ENCODE measurements at places on chromosomes 6 and 20.

GRCh38 chr6:68638230-68638900, 3.3 kb downstream of the ADGRB3 start:
- DNase-seq, result no peak

- no peak for DNase-seq
Observed at GRCh38 chr6:163525926-163526325, 111.4 kb downstream of the QKI start.

GRCh38 chr6:21100991-21101390, 492.6 kb upstream of the SOX4 start:
- DNase-seq, result no peak

GRCh38 chr20:57148263-57148662, 118.2 kb downstream of the BMP7 start:
- no peak for DNase-seq

GRCh38 chr6:169174516-169175359, 78.9 kb downstream of the THBS2 start:
- no peak for DNase-seq

GRCh38 chr6:31091680-31092079, 20.7 kb downstream of the C6orf15 start:
- DNase-seq, result no peak

- DNase-seq, result no peak
Observed at GRCh38 chr6:50021894-50022293, at the start of gene DEFB110. Gene DEFB110, minus strand, starts transcription at chr6:50021994. Its CDS starts 59 bp downstream, at chr6:50021935.

DNA sequence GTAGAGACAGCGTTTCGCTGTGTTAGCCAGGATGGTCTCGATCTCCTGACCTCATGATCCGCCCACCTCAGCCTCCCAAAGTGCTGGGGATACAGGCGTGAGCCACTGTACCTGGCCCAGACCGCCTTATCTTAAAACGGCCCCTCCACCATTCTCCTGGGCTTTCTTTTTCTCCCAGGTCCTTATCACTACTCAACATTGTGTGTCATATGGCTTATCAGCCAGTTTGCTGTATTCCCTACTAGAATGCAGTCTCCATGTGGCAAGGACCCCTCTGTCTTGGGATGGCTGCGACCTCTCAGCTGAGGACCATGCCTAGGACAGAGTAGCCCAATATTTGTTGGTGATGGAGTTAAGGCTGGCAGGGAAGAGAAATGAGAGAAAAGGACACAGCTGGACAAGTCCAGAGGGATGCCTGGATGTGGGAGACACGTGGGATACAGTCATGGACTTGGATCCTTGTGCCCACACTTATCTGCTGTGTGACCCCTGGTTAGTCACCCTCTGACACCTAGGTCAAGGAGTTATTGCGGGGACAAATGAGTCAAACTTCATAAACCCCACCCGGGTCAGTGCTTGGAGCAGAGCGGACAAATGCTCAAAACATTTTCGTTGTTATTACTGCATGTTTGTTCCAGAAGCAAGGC, 24.0 kb downstream of the ADA start:
- DNase-seq, result no peak

GRCh38 chr6:158011478-158011920, 29.8 kb downstream of the SYNJ2 start:
- DNase-seq, result no peak

- DNase-seq, result no peak
Observed at GRCh38 chr6:19906171-19906570, 69.0 kb downstream of the ID4 start.

Data from NCI-H1436 treated with DMSO at 0.1 percent for 48 hours (cell line).